HFFc6 (cell line): ENCODE measurements at places on chromosomes 2 and 18.

DNA sequence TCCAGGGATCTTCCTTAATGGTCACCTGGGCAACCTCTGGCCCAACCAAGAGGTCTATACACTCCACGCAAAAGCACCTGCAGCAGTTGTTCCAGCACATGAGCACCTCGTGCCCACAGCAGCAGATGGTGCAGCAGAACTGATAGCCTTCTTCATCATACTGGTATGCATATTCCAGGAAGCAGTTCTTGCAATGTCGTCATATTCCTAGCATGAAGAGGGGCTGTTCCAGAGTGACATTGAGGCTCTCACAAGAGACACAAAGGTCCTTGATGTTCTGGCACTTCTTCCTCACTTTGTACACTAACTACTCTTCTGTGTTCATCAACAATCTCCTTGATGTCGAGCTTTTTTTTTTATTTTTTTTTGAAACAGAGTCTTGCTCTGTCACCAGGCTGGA lies 386.2 kb downstream of the MEIS1 start:
- H3K4me1 ChIP-seq, result no peaks in the 10 kb centered on the region
- DNase-seq, result no peak
- no peak overlapping the region for H3K4me3 ChIP-seq

DNA sequence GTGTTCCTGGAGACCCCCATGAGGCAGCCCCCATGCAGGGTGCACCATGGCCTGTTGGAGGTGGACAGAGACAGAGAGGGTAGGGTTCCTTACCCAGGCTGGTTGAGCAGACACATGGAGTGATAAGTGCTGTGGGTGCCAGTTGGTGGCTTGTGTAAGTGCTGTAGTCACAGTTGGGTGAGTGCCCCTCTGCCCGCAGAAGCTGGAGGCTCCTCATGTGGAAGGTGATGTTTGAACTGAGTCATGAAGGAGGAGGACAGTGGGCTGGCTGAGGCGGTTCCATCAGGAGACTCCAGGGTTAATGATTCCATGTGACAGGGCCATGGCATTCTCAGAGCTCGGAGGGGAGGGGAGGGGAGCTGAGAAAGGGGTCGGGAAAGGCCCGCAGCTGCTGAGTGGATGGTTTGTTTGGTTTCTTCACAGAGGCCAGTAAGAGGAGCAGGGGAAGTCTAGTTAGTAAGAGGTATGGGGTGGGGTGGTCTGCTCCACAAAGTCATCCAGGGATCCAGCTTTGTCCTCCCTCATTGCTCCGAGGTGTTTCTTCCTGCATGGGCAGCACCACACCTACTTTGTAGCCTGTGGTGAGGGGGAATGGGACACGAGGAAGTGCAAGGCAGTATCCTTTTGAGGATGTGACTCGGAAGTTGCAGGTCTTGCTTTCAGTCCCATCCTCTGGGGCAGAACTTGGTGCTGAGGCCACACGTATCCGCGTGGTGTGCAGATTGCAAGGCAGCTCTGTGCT lies 13.6 kb downstream of the IMPA2 start:
- peaks cover 5% of the 10 kb centered on the region for H3K27me3 ChIP-seq
- peak; percentile 18 for DNase-seq
- H3K27ac ChIP-seq, result peak overlapping the region; percentile 71

GRCh38 chr18:74669136-74669798 lies 71.6 kb downstream of the ZNF407 start:
- H3K27ac ChIP-seq, result no peak overlapping the region
- H3K36me3 ChIP-seq, result peaks cover 10% of the 10 kb centered on the region
- no peaks in the 10 kb centered on the region for H3K4me1 ChIP-seq
- no peak overlapping the region for H3K4me3 ChIP-seq

DNA sequence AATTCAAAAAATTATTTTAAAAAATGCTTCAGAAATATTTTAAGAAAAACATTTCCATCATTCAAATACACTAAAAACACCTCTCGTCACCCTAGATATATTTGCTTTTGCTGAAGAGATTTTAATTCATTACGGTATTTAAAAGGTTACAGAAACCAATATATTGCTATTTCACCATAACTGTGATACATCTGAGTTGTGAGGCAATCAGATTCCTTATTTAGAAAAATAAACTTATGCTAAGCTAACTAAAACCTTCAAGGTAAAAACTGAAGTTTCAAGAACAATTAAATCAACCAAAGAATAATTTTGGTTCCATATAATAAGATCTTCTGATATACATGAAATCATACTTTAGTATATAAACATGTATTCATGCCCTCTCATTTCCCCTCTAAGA lies 32.8 kb downstream of the PELI1 start:
- H3K27ac ChIP-seq, result no peak overlapping the region
- no peak for DNase-seq
- H3K36me3 ChIP-seq, result peaks cover 4% of the 10 kb centered on the region; the same call in 1 of the 2 replicates
- no peak overlapping the region for H3K4me3 ChIP-seq

GRCh38 chr2:95208106-95208505 lies 785 bp downstream of the ZNF892 start:
- no peak overlapping the region for H3K27ac ChIP-seq
- peak overlapping the region; percentile 92 for H3K4me3 ChIP-seq

DNA sequence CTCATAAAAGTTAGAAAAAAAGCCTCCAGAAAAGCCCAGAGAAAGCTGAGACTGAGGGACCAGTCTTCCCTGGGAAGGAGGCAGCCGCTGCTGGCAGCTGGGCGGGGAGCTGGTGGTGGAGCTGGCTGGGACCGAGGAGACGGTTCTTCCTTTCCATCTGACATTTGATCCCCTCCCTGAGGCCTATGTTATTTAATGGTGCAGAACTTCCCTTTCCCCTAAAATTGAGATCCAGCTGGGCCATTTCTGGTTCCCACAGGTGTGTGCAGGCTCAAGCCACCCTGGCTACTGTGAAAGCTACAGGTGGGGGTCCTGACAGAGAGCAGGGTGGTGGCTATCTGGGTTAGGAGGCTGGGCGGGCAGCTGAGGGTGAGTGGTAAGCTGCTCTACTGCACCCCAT lies 81.5 kb upstream of the FZD7 start:
- no peaks in the 10 kb centered on the region for H3K36me3 ChIP-seq
- H3K27ac ChIP-seq, result no peak overlapping the region
- no peak overlapping the region for H3K4me3 ChIP-seq
- peaks cover 9% of the 10 kb centered on the region for H3K27me3 ChIP-seq
- no peak for DNase-seq

DNA sequence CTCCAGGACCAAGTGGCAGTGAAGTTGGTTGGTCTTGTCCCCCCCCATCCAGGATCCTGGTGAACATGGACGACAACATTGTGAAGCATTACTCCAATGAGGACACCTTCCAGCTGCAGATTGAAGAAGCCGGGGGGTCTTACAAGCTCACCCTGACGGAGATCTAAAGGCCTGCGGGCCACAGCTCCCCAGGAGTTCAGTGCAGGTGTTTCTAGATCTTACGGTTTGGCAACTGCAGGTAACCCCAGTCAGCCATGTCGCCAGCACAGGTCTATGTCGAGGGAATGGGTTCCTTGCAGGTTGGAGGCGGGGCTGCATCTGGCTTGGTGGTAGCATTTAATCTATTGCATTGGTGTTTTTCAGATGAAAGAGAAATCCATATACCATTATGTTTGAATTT lies 42.8 kb upstream of the KLF11 start:
- no peak for DNase-seq
- no peaks in the 10 kb centered on the region for H3K36me3 ChIP-seq
- H3K27me3 ChIP-seq, result 0 out of 2 replicates have a peak, but pooled peaks cover 1% of the 10 kb centered on the region
- no peaks in the 10 kb centered on the region for H3K4me1 ChIP-seq
- H3K4me3 ChIP-seq, result no peak overlapping the region

DNA sequence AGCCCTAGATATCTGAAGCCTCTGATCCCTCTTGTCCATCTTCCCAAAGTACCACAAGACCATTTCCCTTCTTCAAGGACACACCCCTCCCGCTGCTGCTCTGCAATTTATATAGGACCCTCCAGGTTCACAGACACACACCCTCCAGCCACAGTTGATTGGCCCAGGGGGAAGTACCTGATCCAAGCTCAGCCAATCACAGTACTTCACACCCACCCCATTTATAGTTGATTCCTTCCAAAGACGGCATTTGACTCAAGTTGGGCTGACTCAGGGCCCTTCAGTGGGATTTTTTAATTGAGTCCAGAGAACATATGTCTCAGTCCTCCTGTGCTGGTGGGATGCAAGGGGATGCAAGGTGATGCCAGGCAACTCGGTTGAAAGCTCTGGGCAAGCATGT lies 59.2 kb downstream of the GYPC start:
- peaks cover 6% of the 10 kb centered on the region for H3K4me1 ChIP-seq
- H3K36me3 ChIP-seq, result no peaks in the 10 kb centered on the region
- DNase-seq, result no peak
- H3K4me3 ChIP-seq, result no peak overlapping the region
- no peak overlapping the region for H3K27ac ChIP-seq
- H3K27me3 ChIP-seq, result peaks cover 9% of the 10 kb centered on the region
